Progenitor cell of endocrine pancreas (in vitro differentiated cells): ENCODE measurements at places on chromosomes 13 and 19.

DNA sequence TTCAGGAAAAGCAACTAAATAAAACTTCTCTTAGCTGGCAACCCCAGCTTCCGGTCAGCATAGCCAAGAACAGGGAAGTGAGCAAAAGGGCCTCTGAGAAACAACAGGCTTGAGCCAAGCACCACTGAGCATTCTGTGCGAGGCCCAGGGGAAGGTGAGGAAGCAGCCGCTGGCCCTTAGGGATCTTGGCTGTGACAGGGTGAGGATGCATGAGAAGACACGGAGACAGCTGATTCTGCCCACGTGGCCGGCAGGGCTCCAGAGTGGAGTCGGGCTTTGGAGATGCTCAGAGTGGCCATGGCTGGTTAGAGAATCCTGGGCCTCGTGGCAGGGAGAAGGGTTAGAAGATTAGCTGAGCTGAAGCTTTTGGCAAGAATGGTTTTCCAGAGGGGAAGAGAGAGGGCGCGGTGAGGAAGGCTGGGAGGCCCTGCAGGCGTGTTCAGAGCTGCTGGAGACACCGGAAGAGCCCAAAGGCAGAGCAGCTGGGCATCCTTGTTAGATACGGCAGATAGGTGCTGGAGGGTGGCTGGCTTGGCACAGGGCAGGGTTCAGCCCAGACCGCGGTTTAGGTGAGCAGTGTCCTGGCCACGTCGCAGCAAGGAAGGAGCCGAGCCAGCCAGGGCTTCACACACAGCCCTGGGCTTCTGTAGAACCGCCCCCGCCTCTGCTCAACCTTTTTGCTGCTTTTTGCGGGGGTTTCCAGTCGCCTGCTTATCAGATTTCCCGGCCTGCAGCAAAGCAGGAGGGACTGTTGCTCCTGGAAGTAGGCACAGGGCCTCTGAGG lies 17.3 kb downstream of the UPF1 start:
- no peak for DNase-seq

GRCh38 chr19:35153701-35154524 lies 622 bp upstream of the FXYD5 start:
- DNase-seq: peak; percentile 41

GRCh38 chr13:106361621-106362020 lies 173.8 kb downstream of the EFNB2 start:
- DNase-seq: no peak

GRCh38 chr19:12954612-12954962 lies 2.4 kb downstream of the GADD45GIP1 start:
- DNase-seq: no peak

DNA sequence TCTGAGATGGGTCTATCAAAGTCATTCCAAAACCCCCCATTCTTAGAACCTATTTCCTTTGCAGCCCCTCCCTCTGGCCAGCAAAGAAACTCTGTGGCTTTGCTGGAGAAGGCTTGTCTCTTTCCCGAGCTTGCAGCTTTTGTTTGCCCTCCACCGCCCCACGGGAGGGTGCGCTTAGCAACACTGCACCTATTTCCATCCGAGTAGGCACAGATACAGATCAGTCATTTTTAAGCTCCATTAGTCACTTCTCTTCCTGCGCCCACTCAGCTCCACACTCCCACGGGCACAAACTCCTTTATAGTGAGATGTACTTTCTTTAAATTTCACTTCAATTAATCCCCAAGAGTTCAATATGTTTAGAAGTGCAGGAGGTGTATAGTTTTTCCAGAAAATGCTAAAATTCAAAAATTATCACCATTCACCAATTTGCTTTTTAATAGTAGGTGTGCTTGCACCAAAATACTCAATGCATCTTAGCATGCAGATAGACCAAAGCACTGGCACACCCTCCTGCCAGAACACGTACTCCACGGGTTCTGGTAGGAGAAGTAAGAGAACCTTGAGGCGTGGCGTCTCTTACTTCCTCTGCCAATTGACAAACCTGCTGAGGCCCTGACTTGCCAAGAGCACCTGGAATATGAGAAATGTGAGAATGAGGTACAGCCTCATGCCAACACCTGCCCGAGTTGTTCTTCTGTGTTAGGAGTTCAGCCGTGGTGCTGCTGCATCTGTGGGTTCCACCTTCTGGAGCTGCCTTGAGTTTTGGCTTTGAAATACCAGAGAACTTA lies 183.7 kb downstream of the TEX29 start:
- no peak for DNase-seq

GRCh38 chr13:51270623-51271415 lies 48.6 kb downstream of the FAM124A start:
- no peak for DNase-seq

DNA sequence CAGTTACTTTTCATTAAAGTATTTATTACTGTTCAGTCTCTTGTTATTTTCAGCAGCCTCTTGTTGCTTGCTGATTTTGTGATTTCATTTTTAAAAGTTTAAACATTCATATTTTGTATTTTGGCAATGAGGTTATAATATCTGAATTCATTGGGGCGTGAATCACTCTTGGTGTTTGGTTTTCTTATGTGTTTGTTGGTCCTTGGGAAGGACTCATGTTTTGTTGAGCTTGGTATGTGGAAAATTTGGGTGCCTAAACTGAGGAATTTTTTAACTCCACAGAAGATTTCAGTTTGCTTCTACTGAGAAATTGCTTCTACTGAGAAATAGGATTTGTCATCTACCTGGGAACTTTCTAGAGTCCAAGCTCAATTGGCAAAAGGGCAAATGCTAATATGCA lies 38.2 kb downstream of the PDS5B start:
- DNase-seq: no peak

DNA sequence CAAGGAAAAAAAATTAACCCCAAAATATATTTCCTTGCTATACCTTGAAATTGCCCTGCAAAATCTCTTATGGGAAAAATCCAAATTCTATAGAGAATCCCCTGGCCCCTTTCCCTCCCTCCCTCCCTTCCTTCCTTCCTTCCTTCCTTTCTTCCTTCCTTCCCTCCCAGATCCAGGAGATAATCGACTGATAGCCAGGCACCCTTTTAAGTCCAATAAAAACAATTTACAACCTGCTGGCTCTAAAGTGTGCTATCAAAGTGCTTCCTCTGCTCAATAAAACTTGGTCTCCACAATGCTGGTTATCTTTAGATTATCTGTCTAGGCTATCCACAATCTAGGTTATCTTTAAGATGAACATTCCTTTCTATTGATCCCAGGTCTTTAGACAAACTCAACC lies 83.1 kb upstream of the TUBA3C start:
- no peak for DNase-seq

DNA sequence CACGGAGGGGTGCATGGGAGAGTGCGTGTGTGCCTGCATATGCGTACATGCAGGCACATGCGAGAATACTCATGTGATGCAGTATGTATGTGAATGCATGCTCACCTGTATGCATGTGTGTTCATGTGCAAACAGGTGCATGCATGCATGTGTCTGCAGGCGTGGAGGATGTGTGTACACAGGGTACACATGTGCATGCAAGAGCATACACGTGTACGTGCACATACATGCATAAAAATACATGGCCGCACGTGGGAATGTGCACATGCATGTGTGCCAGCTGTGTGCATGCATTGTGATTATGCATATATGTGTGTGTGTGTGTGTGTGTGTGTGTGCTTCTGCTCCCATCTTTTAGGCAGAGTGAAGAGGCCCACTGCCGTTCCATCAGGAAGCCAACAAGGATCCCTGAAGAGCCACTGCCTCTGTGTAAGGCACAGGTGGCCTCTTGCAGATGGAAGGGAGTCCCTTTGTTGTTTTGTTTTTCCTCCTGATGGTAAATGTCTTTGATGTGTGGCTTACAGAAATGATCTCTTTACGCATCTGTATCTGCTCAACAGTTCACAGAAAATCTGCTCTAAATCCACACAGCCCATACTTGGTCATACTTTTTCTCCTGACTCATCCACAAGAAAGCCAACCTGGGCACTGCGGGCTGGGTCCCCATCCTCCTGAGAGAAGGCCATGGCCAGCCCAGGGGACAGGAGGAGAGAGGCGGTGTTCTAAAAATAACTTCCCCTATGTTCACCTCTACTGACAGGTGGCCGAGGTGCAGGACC lies 50.7 kb downstream of the KLF2 start:
- no peak for DNase-seq

DNA sequence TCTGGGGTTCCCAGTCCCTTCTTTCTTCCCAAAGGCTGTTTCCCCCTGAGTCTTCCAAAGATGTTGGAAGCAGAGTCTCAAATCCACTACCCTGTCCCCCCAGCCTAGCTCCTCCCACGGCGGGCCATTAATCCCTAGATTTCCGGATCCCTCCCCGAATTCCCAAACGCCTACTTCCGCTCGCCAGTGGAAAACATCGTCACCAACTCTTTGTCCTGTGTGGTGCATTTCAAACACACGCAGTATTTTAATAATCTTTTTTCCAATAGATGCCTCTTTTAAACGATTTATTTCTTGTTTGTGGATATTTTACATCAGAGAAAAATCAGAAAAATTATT lies 610 bp downstream of the ZNF791 start:
- peak; percentile 29 for DNase-seq

GRCh38 chr19:4748589-4748988 lies 24.9 kb upstream of the DPP9 start:
- DNase-seq: no peak

GRCh38 chr19:55535173-55535964 lies 1.6 kb downstream of the SBK2 start:
- no peak for DNase-seq

DNA sequence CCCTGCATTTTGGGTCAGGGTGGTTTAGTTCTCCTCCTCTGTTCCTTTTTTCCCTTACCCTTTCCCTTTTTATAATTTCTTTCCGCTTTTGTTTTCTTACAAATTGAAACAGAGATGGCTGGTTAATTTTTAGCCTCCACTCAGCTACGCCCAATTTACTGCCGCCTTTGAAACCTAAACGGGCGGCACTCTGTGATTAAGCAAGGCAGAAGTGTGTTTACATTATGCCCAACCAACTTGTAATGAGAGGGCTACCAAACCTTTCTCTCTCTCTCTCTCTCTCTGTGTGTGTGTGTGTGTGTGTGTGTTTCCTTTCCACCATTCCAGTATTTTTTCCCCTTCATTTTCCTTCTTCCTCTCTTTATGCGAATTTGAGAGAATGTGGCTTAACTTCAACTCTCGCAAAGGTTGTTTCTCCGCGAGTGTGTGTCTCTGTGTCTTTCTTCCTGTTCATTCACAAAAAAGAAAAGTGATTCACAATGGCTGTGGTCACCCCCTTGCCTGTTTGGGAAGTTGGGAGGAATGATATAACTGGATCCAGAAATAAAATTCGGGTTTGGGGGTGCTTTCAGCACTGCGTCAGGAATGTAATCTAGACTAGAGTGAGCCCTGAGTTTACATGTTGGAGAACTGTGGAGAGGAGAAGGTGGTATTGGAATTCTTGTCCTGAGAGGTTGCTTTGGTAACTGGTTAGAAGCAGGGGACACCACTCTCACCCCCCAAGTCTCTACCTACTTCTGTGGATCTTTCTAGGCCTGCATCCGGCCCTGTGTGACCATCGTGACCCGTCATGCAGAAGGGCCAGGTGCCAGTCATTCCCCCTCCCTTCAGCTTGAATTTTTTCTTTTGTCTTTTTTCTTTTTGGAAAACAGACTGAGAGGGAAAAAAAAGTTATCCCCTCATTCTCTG lies 31.4 kb downstream of the NFIX start:
- DNase-seq: no peak

GRCh38 chr19:5356918-5357317 lies 16.3 kb upstream of the PTPRS start:
- DNase-seq: no peak

DNA sequence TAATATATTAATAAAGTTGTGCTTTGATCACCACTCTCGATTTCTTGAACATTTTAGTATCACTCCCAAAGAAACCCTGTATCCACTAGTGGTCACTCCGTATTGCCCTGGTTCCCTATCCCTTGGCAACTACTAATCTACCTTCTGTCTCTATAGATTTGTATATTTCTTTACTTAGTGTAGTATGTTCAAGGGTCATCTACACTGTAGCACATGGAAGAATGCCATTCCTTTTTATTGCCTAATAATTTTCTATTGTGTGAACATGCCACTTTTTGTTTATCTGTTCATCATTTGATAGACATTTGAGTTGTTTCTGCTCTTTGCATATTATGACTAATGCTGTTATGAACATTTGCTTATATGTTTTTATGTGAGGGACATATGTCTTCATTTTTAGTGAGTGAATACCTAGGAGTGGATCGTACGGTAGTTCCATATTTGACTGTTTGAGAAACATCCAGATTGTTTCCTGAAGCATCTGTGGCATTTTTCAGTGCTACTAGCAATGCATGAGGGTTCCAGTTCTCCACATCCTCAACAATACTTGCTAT lies 254.0 kb downstream of the GPC6 start:
- no peak for DNase-seq

DNA sequence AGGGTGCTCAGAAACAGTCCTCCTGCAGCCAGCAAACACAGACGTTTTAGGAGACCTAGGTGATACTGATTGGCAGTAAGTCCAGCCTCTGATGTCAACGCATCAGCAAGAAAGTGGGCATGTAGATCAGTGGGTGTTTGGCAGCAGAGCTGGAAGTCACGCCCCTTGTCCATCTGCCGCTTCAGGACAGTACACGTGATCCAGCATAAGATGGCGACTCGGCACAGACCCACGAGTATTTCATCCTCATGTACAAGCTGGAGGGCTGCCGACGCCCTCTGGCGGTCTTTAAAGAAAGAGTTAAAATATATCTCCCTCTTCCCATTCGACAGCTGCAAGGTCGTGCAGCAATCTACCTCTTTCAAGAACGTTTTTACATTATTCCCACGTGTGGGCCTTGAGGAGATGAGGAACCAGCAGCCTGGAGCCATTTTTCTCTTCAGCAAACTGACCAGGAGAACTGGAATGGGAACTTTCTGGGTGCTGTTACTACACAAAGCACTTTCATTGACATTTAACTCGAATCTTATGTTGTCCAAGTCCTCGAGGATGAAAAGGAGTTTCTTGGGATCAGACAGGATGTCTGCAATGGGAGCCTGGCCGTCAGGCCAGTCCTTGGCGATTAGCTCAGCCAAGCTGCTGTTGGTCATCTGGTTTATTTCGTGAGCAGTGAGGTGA lies 22.3 kb downstream of the NLRP11 start:
- DNase-seq: no peak

DNA sequence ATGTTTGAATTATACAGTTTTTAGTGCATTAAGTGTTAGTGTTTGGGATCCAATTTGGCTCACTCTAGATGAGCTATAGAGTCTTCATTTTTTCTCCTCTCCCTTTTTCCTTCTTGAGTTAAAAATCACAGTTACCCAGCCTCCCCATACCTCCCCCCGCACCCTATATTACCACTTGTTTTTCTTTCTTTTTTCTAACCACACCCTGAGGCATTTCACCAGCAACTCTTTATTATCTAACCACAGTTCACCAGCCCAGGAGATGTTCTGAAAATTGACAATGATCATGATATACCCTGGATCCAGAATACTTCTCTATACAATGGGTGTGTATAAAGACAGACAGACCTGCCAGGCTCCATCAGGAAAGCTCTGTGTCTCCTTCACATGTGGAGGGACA lies 86.5 kb upstream of the UBL3 start:
- no peak for DNase-seq

DNA sequence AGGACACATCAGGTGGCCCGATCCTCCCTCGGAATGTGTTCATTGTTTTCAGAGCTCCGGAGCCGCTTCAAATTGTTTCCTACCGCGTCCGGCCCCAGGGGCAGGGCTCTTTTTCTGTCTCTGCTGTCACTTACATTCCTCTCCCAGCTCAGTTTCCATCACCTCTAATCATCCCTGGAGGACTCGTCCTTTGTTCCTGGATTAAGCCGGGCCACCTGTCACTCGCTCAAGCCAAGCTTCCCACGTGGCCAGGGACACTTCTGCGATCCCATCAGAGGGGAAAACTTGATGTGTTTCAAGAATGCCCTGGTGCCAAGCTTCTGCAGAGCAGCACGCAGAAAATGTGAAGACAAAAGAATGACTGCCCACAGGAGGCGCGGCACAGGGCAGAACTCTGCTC lies 13.5 kb downstream of the IL17D start:
- DNase-seq: no peak
